ENCODE measurements at places on chromosomes 2 and 18.

- DNase-seq, result no peak
These were observed 207.3 kb upstream of the DDX18 start for GRCh38 chr2:117607202-117607601.

- DNase-seq, result no peak
These were observed 26.0 kb downstream of the DGKD start for GRCh38 chr2:233380132-233380895.

GRCh38 chr2:227035711-227036367 lies 128.2 kb downstream of the COL4A4 start:
- DNase-seq, result no peak

- no peak for DNase-seq
These were observed 446 bp upstream of the COPS7B start for GRCh38 chr2:231785822-231786176.

- no peak for DNase-seq
These were observed 62.5 kb downstream of the GPR39 start for GRCh38 chr2:132479155-132479554.

GRCh38 chr2:131517106-131517831 lies 10.4 kb upstream of the CCDC74A start:
- no peak for DNase-seq

DNA sequence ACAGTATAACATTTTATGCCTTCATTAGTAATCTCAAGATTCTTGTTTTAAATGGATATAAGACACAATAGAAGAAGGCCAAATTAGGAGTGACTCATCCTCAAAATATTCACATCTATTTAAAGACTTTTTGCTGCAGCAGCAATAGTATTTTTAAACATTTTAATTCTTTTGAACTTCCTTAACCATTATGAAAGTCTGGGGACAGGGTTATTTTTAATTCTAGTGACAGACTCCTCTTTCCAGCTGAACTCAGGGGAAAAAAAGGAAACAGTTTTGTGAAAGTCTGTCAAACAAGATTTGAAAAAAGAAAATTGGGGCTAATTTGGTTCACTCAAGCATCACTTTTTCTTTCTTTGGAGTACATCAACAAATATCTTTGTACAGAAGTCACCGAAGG lies 541.8 kb downstream of the NUP35 start:
- no peak for DNase-seq

- no peak for DNase-seq
These were observed 47.0 kb downstream of the TWIST2 start for GRCh38 chr2:238894950-238895298.

DNA sequence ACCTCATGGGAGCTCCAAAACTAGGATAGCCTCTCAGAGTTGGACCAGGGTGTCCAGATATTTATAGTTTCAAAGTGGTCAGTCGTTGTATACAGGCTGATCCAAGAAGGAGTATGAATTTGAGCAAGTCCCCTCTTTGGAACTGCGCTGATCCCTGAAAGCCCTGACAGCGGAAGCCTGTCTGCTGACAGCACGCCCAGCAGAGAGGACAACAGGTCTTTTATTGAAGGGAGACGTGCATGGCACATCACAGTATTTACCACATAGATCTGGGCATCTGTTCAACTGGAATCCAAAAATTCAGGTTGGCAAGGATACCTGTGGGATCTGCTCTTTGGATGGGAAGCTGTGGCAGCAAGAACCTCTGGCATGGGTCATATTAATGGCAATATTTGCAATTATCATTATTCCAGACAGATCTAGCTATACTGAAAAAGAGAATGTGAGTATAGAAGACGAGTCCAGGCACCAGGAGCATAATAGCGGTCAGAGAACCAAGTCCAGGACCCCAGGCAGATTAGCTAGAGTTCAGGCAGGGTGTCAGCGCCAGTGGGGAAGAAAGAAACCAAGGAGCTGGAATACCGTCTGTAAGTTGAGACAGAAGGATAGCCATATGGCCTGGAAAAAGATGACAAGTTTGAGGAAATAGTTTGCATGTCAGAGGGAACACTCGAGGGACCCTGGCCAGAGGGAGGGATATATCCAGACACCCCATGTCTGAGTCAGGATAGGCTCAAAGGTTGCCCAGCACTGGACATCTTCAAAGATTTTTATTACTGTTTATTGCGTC lies 260.4 kb upstream of the FANCL start:
- DNase-seq, result no peak

- no peak for DNase-seq
These were observed 80.7 kb downstream of the L3MBTL4 start for GRCh38 chr18:6333981-6334380.

DNA sequence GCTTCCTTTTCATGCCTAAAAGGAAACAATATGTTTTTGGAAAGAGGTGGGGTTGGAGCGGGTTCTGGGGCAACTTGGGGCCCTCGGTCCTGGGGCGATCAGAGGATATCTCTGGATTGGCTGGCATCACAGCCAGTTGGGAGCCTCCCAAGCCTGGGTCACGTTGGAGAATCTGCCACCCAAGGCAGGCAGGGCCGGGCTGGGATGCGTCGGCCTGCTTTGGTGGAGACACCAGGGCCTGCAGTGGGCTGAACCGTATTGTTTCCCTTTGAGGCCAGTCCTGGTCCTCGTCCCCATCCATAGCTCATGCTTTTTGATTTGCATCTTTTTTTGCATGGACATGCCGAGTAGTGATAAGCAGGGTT lies 235.8 kb downstream of the ATAD2B start:
- DNase-seq, result no peak

DNA sequence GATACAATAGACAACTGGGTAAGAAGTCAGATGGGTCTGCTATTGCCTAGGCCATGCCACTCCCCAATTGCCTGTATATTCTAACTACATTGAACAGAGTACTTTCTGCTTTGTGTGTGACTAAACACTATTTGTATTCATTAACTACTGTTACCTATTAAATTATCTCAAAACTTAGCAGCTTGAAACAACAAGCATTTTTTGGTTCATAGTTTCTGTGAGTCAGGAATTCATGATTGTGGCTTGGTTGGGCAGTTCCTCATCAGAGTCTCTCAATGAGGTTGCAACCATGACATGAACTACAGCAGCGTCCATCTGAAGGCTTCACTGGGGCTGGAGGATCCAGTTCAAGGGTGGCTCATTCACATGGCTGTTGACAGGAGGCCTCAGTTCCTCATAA lies 205.7 kb downstream of the EN1 start:
- DNase-seq, result no peak

DNA sequence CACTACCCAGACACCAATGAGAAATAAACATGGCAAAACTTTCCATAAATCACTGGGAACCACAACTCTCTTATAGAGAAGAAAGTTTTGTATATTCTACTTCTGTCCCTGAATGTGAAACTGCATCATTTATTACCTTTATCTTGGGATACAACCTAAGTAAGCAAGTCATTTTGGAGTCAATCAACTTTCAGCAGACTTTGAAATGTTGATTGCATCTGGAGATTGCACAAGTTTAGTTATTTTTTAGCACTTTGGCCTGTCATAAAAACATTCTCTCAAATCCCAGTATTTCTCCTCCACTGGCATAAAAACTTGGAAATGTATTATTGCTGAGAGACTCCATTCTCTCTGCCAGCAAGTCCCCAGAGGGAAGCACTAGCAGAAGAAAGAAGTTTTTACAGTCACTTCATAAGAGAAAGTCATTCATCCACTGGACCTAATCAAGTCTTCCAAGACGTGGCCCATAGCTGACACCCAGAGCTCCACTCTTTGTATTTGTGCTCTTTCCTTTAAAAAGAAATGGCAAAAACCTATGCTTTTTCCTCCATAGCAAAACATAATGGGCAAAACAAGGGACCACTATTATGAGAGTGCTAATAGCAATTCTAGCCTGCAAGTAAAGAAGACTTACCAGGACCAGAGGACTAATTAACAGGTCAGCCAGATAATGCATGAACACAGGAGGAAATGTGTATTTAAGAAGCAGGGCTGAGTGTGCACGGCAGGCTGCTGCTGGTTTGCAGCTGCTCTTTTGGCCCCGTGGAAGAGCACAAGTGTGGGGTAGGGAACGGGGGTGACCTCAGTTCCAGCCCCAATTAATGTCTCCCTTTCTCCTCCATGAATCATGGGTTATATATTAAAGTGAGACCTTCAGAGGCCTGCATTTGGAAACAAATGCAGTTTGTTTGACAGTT lies 171.5 kb downstream of the INO80D start:
- no peak for DNase-seq

DNA sequence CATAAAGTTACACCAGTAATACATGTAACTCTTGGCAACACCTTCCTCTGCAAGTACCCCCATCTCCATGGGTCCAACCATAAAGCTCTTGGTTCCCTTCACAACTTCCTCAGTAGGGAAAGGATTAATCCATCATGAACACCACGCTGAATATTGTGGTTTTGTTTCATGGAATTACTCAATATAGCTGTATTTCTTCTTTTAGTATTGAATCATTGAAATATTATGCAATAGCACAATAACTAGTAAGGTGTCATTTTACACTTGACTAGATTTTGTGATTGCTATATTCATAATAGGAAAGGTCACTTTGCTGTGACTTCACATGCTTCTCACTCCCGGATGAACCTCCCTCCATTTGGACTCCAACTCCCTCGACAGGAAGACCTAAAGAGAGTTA lies 29.7 kb upstream of the PID1 start:
- no peak for DNase-seq

- no peak for DNase-seq
These were observed 540.0 kb upstream of the GYPC start for GRCh38 chr2:126115975-126116374.

All from CD4-positive, alpha-beta T cell treated with Interleukin-1 beta for 1 hour (primary cell).